ENCODE measurements at places on chromosomes 1 and 21. TPM values are rescaled to one million over a fixed set of nuclear protein-coding genes. Genes with fewer than 3 reads are reported as not detected.

GRCh38 chr1:93541045-93541444, 93.1 kb downstream of the FNBP1L start:
- H3K4me1 ChIP-seq = no peaks in the 10 kb centered on the region
- H3K27me3 ChIP-seq = no peaks in the 10 kb centered on the region
- H3K27ac ChIP-seq = no peak overlapping the region
- no peak overlapping the region for H3K4me3 ChIP-seq

GRCh38 chr1:39564340-39564739, 12.2 kb downstream of the PABPC4 start:
- H3K27me3 ChIP-seq = no peaks in the 10 kb centered on the region
- DNase-seq = no peak
- H3K4me3 ChIP-seq = no peak overlapping the region
- H3K4me1 ChIP-seq = no peaks in the 10 kb centered on the region
- no peak overlapping the region for H3K27ac ChIP-seq
- H3K36me3 ChIP-seq = peaks cover 100% of the 10 kb centered on the region

GRCh38 chr21:45109831-45110492, 35.6 kb downstream of the ADARB1 start:
- H3K36me3 ChIP-seq = no peaks in the 10 kb centered on the region
- H3K4me1 ChIP-seq = peaks cover 52% of the 10 kb centered on the region
- no peak overlapping the region for H3K27ac ChIP-seq
- no peaks in the 10 kb centered on the region for H3K27me3 ChIP-seq
- DNase-seq = no peak

The SIPA1L2 gene
- total RNA-seq = 28.8 TPM

DNA sequence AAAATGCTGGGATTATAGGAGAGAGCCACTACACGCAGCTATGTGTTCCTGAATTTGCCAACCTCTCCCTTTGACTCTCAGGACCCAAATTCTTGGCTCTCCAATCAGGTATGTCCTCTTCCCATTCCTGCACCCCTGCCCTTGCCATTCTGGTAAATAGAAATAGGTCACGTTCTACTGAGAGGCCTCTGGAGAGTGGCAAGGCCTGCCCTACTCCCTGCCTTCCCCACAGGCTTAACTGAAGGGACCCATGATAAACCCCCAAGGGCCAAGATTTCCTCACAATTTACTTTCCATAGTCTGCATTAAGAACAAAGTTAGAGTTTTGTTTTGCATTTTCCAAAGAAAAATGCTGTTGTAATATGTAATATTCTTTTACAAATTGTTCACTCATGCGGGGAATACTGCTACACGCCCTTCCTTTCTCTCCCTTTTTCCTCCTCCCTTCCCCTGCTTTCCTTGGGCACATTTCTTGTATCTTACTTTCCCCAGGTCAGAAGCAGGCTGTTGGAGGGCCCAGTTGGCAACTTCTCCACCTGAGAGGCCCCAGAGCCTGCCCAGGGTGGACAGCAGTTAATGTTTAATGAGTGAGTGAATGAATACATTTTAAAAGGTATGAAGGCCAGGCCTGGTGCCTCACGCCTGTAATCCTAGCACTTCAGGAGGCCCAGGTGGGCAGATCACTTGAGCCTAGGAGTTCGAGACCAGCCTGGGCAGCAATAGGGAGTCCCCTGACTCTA, 33.9 kb upstream of the PUM1 start:
- no peaks in the 10 kb centered on the region for H3K36me3 ChIP-seq
- H3K27ac ChIP-seq = peak overlapping the region; percentile 18
- H3K27me3 ChIP-seq = no peaks in the 10 kb centered on the region
- DNase-seq = no peak

The CADM3 gene
- total RNA-seq = 3.4 TPM

The NGF gene
- 1.3 TPM for total RNA-seq

The CSF1 gene
- 45.7 TPM for total RNA-seq

DNA sequence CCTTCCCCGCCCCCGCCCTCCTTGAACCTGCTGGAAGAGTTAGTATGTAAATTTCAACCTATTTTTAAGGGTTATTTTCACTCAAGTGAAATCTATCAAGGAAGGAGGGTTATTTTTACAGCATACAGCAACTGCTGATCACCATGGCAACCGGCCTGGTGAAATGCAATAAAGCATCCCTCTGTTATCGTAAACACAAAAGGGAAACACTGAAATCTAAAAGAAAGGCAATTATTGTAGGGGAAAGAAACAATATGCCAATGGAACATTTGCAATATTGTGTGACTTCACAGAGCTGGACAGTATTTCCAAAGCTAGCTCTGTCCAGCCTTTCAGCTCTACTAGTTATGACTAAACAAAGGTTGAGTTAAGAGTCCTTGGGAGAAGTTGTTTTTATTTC, 588.3 kb upstream of the PBX1 start:
- H3K27ac ChIP-seq = no peak overlapping the region
- DNase-seq = no peak
- H3K27me3 ChIP-seq = no peaks in the 10 kb centered on the region
- H3K36me3 ChIP-seq = no peaks in the 10 kb centered on the region

DNA sequence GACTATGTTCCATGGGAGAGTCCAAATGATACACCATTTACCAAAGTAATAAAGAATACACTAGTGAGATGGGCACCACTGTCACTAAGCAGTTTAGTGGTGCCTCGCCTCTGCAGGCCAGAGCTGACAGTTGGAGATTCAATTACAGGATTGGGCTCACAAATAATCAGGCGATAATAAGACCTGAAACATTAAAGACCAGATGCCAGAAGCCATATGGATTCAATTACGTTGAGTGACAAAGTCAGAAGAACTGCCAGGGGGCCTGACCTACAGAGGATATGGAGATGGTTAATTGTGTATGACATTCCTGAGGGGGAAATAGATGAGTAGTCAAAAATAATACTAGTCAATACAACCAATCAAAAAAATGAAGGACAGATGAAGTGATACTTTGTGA, 65.2 kb upstream of the ST6GALNAC5 start:
- no peak overlapping the region for H3K4me3 ChIP-seq
- no peaks in the 10 kb centered on the region for H3K36me3 ChIP-seq
- H3K27ac ChIP-seq = no peak overlapping the region
- DNase-seq = no peak
- no peaks in the 10 kb centered on the region for H3K4me1 ChIP-seq

- H3K27me3 ChIP-seq = no peaks in the 10 kb centered on the region
- H3K27ac ChIP-seq = no peak overlapping the region
- no peaks in the 10 kb centered on the region for H3K4me1 ChIP-seq
- H3K36me3 ChIP-seq = no peaks in the 10 kb centered on the region
- H3K4me3 ChIP-seq = no peak overlapping the region
- no peak for DNase-seq
Measured at GRCh38 chr1:93740601-93741031, 59.0 kb upstream of the BCAR3 start.

DNA sequence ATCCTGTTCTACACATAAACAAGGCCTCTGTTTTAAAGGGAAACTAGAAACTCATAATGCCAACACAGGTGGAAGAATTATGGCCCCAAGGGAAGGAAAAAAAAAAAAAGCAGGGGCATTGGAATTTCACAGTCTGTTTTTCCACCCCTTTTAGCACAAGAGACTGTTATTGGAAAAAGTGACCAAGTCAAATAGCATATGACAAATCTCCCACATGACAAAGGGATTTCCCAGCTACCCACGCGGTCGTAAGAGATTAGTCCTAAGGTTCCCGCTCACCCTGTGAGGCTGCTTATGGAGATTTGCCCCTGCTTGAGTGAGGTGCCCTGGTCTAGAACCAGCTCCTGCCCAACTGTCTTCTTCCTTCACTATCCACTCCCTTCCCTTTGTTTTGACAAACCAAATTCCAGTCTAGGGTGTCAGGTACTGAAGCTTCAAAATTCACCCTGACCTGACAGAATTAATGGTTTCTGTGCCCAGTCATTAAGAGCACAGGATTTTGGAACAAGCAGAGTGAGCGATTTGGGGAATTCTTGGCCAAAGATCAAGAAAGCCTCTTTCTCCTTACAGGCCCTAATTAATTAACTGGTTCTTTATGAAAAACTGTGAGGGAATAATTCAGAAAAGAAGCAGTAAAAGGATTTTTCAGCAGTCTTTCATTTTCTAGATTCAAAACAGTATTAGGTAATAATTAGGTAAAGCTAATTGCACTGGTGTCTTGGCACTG, 107.3 kb downstream of the NMNAT2 start:
- no peaks in the 10 kb centered on the region for H3K36me3 ChIP-seq
- H3K4me3 ChIP-seq = no peak overlapping the region
- H3K27ac ChIP-seq = no peak overlapping the region
- H3K4me1 ChIP-seq = no peaks in the 10 kb centered on the region

DNA sequence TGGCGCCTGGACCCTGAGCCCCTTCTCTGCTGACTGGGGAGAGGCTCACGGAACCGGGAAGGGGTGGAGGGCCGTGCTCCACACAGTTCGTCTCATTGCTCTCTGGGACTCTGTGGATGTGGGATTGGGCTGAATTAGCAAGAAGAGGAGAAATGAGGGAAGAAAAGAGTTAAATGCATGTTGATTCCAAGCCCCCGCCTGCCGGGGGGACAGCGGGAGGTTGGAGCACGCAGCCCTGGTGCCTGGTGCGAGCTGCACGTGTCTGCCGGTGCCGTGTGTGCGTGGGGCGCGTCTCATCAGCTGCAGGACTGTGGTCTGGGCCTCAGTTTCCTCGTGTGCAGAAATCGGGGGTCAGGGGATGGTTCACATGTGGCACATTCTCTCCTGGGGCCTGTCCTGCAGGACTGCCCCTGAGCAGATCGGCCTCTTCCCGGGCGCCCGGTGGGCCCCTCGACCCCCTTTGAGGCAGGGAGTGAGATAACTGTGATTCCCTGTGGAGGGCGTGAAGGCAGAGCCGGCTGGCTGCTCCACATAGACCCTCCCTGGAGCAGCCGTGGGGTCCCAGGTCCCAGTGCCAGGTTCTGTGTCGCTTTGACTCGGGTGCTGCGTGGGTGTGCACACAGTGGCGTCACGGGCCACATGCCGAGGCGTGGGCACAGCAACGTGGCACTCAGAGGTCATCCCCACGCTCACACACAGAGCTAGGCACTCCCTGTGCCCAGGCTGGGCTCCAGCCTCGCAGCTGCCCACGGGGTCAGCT, 11.4 kb downstream of the SAMD11 start:
- no peak for DNase-seq
- no peak overlapping the region for H3K27ac ChIP-seq
- no peaks in the 10 kb centered on the region for H3K36me3 ChIP-seq
- no peak overlapping the region for H3K4me3 ChIP-seq
- peaks cover 93% of the 10 kb centered on the region for H3K27me3 ChIP-seq

The CD52 gene
- 96.7 TPM for total RNA-seq

DNA sequence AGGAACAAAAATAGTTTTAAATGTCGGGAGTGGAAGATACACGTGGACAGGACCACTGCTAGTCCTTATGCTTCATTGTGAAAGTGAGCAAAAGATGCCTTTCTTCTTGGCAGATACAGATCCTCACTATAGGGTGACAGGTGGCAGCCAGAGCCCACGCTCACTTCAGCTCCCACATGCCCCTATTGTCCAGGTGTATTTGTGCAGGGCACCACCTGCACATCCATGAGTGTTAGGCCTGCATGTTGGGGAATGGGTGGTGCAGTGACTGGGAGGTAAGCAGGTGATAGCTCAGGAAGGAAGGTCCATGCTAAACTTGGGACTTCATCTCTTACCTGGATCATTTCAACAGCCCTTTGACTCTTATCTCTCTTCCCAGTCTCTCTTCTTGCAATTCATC, 27.4 kb downstream of the SLC5A9 start:
- no peak overlapping the region for H3K27ac ChIP-seq
- no peaks in the 10 kb centered on the region for H3K27me3 ChIP-seq
- H3K4me1 ChIP-seq = peaks cover 27% of the 10 kb centered on the region
- no peaks in the 10 kb centered on the region for H3K36me3 ChIP-seq

- no peak overlapping the region for H3K4me3 ChIP-seq
- H3K27ac ChIP-seq = no peak overlapping the region
- no peak for DNase-seq
- no peaks in the 10 kb centered on the region for H3K27me3 ChIP-seq
- H3K4me1 ChIP-seq = no peaks in the 10 kb centered on the region
- H3K36me3 ChIP-seq = no peaks in the 10 kb centered on the region
Measured at GRCh38 chr1:246147524-246148461, 359.3 kb downstream of the SMYD3 start.

DNA sequence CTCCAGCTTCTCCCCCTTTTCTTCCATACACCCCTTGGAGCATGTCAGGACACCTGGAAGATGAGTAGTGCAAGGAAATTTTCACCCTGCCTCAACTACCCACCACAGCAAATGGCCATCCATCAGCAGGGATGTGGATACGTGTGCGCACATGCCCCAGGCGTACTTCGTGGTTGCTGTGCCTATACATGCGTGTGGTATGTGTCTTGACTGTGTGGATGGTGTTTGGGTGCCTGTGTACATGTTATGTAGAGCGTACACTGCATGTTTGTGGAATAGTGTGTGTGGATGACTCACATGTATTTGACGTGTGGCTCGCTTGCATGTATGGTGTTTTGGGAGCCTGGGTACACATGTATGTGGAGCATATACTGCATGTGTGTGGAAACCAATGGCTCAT, 158.5 kb downstream of the RRAGC start:
- H3K4me3 ChIP-seq = no peak overlapping the region
- DNase-seq = no peak
- H3K36me3 ChIP-seq = no peaks in the 10 kb centered on the region
- peaks cover 19% of the 10 kb centered on the region for H3K27me3 ChIP-seq
- no peak overlapping the region for H3K27ac ChIP-seq
- H3K4me1 ChIP-seq = no peaks in the 10 kb centered on the region

GRCh38 chr1:223216531-223217205, 73.6 kb upstream of the TLR5 start:
- H3K27ac ChIP-seq = no peak overlapping the region
- H3K27me3 ChIP-seq = no peaks in the 10 kb centered on the region
- DNase-seq = no peak
- H3K4me3 ChIP-seq = no peak overlapping the region
- no peaks in the 10 kb centered on the region for H3K36me3 ChIP-seq

GRCh38 chr21:42993051-42993712, 18.8 kb downstream of the PKNOX1 start:
- H3K4me1 ChIP-seq = no peaks in the 10 kb centered on the region
- peaks cover 5% of the 10 kb centered on the region for H3K36me3 ChIP-seq

The CFAP74 gene
- total RNA-seq = 0.23 TPM

DNA sequence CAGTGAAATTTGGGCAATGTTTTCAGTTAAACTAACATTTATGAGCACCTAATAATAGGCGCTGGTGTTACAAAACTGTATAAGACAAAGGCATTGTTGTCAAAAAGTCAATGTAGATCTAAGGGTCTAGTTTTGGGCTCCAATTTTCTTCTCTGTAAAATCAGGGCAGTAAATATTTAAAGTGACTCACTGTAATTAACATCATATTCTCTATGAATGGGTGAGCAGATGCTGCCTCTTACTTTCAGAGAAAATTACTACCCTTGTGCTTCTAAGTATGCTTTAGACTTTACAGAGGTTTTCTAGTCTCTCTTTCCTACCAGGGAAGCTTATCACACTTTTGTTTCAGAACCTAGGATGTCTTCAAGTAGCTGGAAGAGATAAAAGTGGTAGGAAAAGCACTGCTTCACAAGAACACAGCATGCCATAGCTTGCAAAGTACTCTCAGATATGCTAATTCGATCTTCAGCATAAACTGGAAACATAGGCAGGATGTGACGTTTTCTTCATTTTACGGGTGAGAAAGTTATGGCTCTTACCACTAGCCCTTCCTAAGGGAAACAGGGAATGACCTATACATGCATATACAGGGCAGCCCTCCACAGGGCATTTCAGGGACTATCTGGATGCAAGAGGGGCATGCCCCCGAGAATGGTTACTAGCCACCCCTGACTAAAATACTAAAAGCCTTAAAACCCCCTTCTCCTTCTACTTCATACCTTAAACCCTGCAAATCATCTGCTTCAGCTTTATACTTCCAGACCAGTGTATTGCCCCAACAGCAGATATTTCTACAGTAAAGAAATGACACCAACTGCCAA, 2.6 kb downstream of the C1orf116 start:
- peak overlapping the region; percentile 28 for H3K4me3 ChIP-seq
- peaks cover 3% of the 10 kb centered on the region for H3K4me1 ChIP-seq
- H3K36me3 ChIP-seq = no peaks in the 10 kb centered on the region
- DNase-seq = no peak
- H3K27me3 ChIP-seq = peaks cover 24% of the 10 kb centered on the region

All from left lung (tissue), 14 donors.